ENCODE measurements at places on chromosomes 12 and 14.

- no peak for DNase-seq
Measured at GRCh38 chr14:33352821-33353220, 414.1 kb downstream of the NPAS3 start.

- no peak for DNase-seq
Measured at GRCh38 chr12:46384451-46385309, 12.1 kb upstream of the SLC38A2 start.

- DNase-seq: no peak
Measured at GRCh38 chr12:6529291-6529737, 5.0 kb upstream of the GAPDH start.

GRCh38 chr14:76615331-76615730, 145.9 kb upstream of the VASH1 start:
- DNase-seq: no peak

DNA sequence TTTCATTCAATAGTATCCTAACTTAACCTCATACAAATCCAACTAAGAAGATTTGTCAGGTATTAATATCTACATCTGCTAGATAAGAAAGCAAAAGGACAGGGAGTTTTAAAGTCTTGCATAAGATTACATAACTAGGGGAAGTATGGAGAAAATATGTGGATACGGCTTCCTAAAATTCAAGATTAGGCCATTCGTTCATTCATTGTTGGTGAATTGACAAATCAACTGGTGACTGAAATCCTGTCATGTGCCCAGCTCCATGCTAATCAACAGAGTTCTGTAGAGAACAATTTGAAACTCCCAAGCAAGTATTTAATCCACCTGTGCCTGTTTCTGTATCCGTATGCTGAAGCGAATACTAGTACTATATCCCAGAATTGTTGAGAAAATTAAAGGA, 260.9 kb upstream of the USP15 start:
- DNase-seq: no peak

All from NK-92 treated with Interleukin-12 subunit alpha and Interleukin-12 subunit beta, amount 100 ng/mL, for 24 hours (cell line).